ENCODE measurements at places on chromosomes 13 and 19.
A peak's percentile ranks its signal among the peaks of the same experiment; 100 is the strongest.

DNA sequence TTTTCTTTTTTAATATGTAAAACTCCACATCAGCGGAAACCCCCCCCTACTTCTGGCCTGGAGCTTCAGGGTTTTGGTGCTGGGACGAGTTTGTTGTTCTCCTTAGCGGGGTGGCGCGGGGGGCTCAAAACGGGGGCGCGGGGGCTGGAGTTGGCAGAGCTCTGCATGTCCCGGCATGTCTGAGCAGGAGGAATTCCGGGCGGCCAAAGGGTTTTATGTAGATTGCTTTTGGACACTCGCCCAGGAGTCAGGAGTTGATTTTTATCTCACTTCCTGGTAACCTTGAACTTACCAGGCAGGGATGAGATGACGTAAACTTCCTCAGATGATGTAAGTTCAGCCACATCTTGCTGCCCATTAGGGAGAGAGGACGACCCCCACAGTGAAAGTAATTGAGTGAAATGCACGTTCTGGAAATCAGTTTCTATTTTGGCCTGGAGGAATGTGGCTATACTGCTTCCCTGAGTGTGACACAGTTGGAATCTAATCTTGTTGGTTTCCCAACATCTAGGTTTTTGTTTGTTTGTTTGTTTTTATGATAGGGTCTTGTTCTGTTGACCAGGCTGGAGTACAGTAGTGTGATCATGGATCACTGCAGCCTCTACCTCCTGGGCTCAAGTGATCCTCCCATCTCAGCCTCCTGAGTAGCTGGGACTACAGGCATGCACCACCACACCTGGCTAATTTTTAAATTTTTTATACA is 21.0 kb upstream of the GDF15 start:
- DNase-seq, result no peak

- no peak for DNase-seq
These were observed 805.6 kb upstream of the ARGLU1 start for GRCh38 chr13:107373551-107373950.

DNA sequence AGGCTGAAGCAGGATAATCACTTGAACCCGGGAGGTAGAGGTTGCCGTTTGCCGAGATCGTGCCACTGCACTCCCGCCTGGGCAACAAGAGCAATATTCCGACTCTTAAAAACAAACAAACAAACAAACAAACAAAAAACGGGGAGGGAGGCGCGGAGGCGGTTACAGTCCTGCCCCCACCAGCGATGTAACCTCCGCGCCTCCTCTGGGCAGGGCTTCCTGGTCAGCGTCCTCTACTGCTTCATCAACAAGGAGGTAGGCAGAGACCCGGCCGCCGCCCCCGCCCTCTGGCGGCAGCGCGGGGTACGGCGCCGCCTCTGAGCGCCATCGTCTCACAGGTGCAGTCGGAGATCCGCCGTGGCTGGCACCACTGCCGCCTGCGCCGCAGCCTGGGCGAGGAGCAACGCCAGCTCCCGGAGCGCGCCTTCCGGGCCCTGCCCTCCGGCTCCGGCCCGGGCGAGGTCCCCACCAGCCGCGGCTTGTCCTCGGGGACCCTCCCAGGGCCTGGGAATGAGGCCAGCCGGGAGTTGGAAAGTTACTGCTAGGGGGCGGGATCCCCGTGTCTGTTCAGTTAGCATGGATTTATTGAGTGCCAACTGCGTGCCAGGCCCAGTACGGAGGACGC is 10.2 kb downstream of the SNRPD2 start:
- peak; percentile 72 for DNase-seq

GRCh38 chr13:23160638-23161480 is 19.9 kb upstream of the SGCG start:
- DNase-seq, result no peak

GRCh38 chr13:59088716-59089115 is 1075.0 kb downstream of the DIAPH3 start:
- DNase-seq, result no peak

DNA sequence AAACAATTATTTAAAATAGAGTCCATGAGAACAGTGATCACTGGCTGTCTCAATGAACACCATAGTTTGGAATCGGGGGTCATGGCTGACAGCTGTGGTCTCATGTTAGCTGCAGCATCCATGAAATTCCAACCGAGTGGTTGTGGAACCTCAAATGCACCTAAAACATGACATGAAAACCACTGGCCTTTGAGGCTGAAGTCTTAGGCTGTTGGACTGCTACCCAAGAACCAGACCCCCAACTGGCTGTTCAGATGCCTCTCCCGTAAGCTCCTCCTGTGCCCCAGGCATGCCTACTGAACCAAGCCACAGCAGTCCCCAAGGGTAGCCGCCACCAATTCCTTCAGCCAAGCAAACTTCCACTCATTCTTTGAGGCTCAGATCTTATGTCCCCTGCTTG is 50.5 kb downstream of the ATP7B start:
- DNase-seq, result no peak

- DNase-seq, result no peak
These were observed 59.6 kb downstream of the DPY19L3 start for GRCh38 chr19:32465176-32465575.

DNA sequence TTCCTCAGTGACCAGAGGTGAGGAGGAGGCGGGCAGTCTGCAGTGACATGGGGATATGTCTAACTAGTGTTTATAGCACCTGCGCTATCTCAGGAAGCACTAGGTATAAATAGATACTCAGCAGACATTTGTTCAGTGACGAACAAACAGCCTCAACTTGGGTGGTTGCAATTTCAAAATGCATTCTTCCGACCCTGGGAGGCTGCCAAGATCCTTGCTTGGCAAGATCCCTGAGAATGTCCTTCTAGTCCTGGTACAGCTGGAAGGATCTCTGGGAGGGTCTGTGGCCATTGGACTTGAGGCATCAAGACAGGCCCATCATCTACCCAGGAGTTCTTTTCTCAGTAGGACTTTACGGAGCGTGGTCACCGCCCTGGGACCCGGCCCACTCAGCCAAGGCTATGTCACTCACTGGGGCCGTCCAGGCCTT is 299.5 kb downstream of the ZNF536 start:
- no peak for DNase-seq

- DNase-seq, result no peak
These were observed 56.2 kb upstream of the MYCBP2 start for GRCh38 chr13:77383097-77383496.

- DNase-seq, result no peak
These were observed 8.8 kb downstream of the TPM4 start for GRCh38 chr19:16085115-16085514.

DNA sequence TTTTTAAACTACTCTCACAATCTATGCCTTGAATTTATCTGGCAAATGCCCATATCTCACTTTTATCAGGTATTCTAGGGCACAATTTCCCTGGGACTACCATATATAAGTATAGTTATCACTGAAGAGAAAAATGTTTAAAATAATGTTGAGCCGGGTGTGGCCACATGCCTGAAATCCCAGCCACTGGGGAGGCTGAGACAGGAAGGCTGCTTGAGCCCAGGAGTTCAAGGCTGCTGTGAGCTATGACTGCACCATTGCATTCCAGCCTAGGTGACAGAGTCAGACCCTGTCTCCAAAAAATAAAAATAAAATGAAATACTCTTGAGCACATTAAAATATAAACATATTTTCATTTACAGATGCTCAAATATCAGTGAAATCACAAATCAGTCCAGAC is 4.1 kb downstream of the KATNAL1 start:
- no peak for DNase-seq

DNA sequence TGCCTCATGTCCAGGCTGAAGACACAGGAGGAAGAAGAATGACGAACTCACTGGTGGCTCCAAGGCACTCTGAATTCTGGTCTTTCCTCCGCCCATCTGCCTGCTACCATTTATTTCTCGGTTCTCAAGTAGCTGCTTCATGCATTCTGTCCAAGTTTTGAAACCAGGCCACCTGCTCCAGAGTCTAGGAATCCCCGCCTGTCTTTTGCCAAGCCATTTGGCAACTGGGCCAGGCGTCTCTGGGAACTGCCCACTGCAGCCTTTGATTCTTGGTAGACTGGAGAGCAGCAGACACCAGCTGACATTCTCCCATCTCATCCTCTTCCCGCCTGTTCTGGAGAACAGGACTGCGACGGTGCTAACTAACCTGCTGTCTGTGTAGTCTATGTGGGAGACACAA is 10.8 kb downstream of the SLC35E1 start:
- no peak for DNase-seq

- no peak for DNase-seq
These were observed 12.2 kb upstream of the EVI5L start for GRCh38 chr19:7817801-7818200.

DNA sequence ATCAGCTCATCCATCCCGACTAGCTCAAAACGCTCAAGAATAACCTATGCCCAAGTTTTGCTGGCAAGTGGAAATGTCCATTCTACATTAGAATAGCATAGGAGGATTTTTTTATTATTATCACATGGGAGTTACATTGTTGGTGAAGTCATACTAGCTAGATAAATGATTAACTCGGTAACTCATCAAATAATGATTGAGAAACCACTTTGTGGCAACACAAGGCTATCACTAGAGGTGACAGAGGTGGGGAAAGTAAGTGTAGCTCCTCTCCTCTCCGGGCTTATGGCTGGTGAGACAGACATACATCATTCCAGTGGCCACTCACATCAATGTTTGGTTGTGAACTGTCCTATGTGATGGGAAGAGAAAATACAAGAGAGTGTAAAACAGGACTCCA is 161.6 kb downstream of the ZIC5 start:
- DNase-seq, result no peak

Data from activated CD4-positive, CD25-positive, alpha-beta regulatory T cell treated with anti-CD3 and anti-CD28 coated beads, Interleukin-2, amount 50 U/mL, for 16 hours (primary cell).